ENCODE measurements at places on chromosomes 1 and 21.

DNA sequence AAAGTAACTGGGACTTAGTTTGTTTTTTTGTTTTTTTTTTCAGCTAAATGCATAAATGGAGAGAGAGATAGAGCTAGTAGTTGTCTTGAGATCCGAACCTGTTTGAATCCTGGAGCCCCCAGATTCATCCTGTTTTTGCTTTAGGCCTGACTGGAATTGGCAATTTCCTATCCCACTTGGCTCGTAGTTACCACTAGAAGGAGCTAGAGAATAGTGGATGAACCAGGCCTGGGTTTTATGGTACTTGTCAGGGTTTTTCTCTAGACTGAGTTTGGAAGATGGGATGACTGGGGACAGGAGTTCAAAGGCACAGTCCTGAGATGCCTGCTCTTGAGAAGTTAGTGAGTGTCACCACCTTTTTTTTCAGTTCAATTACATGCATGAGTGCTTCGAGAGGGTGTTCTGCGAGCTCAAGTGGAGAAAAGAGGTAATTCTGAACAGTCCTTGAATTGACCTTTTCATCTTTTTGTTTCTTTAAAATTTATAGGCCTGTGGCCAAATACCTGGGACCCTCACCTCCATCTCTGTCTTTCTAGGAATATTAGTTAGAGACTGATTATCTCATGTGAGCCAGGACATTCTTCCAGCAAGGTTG, 23.4 kb downstream of the CELF3 start:
- DNase-seq, result no peak

- no peak for DNase-seq
Observed at GRCh38 chr1:213194383-213194782, 143.3 kb downstream of the RPS6KC1 start.

DNA sequence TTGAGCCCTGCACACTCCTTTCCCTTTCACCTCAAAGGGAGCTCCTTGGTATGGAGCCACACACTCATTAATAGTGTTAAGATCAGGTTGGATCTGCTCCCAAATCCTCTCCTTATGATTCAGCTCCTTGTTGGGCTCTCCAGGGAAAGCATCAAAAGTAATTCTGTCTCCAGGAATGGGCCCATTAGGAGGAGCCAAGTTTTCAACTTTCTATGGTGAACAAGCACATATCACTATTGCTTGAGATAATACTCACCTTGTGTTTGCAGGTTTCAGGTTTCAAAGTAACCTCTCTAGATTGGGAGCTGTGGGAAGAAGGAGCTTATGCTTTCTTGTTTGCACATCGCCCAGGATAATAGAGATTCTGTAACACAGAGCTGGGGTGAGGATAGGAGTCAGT, 164.8 kb downstream of the TNFSF18 start:
- no peak for DNase-seq

GRCh38 chr1:1826356-1827088, 48.3 kb upstream of the NADK start:
- no peak for DNase-seq

DNA sequence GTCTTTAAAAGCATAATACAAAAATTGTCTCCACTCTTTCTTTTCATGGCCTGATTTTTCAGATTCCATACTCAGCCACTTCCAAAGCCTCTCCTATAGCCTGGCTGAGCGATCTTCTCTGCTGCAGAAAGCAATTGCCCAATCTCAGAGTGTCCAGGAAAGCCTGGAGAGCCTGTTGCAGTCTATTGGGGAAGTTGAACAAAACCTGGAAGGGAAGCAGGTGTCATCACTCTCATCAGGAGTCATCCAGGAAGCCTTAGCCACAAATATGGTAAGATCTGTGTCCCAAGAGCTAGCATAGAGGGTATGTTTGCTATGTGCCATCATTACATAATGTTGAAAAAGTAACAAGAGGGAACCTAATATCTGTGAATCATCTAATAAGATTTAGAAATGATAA, 130.7 kb upstream of the BMP8A start:
- DNase-seq, result no peak

DNA sequence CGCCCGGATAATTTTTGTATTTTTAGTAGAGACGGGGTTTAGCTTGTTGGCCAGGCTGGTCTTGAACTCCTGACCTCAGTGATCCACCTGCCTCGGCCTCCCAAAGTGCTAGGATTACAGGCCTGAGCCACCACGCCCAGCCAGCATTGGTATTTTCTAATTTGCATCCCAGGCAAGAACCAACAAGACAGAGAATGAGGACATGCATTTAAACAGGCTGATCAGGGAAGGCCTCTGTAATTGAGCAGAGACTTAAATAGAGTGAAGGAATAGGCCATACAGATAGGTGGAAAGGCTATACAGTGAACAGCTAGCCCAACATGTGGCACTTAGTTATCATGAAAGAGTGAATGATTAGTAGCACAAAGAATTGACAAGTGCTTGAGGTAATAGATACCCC, 230.4 kb downstream of the SLC35F3 start:
- no peak for DNase-seq

GRCh38 chr1:53573931-53574330, 114.7 kb downstream of the DMRTB1 start:
- DNase-seq, result no peak

DNA sequence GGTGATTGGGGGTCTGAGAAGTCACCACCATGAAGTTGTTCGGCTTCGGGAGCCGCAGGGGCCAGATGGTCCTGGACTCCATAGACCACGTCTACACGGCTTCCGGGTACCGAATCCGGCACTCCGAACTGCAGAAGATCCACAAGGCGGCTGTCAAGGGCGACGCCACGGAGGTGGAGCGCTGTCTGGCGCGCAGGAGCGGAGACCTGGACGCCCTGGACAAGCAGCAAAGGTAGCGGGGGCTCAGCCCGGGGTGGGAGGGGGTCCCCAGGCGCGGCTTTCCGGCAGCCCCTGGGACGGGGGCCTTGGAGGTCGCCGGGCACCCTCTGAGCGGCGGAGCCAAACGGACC, 146.5 kb downstream of the LIPI start:
- DNase-seq, result no peak

GRCh38 chr1:226479474-226479873, 69.1 kb upstream of the STUM start:
- DNase-seq, result no peak

All from stimulated activated CD4-positive, alpha-beta T cell treated with anti-CD3 and anti-CD28 coated beads, Interleukin-12 subunit alpha, Interleukin-12 subunit beta, amount 100 ng/mL, for 4 hours (primary cell).